ENCODE measurements at places on chromosomes 3 and 15.

- DNase-seq = no peak
These were observed 46.9 kb downstream of the NR1D2 start for GRCh38 chr3:23991683-23992628.

DNA sequence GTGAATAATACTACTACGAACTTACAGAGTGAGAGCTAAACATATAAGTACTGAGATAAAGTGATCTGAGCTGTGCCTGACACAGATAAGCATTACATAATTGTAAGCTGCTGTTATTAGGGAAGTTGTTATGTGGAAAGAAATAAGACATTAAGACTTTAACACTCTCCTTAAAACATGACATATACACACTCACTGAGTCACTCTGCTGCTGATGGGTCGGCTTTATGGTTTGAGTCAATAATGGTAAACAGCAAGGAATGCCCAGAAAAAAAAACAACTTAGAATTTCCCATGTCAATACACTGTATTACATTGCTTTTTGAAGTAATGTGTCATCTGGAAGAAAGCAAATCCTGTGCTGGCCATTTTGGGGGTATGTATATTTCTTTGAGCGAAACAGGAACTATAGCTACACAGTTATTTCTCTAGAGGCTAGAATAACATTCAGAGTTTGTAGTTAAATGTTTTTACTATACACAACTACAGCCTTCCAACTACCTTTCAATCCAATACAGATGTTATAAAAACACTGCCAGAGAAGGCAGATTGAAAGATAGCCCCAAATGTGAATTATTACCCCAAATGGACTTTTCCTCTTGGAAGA lies 22.8 kb upstream of the SPRED1 start:
- DNase-seq = no peak

- DNase-seq = no peak
These were observed 12.3 kb upstream of the KLF13 start for GRCh38 chr15:31314380-31314779.

DNA sequence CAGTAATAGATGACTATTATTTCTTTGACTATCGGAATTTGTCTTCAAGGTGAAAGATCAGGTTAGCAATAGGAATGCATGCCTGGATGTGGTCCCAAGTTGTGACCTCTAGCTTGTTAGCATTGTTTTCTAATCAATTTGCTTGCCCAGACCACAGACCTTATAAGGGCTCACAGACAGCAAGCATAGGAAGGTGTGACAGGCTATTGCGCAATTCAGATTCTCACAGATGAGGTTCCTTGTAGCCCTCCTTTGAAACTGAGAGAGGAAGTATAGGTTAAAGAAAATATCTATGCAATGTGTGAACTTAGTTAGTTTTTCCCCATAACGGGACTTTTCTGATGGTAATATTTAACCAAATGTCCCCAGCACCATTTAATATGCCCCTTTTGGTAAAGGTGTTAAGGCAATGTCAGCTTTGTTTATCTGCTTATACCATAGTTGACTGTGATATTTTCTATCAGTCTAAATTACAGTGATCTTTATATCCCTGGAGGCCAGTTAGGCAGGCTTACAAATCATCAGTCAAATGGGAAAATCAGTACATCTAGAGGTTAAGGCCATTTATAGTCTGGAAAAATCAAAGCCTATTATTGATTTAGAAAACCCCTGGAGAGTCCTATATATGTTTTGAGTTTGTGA lies 168.1 kb upstream of the MBNL1 start:
- no peak for DNase-seq

DNA sequence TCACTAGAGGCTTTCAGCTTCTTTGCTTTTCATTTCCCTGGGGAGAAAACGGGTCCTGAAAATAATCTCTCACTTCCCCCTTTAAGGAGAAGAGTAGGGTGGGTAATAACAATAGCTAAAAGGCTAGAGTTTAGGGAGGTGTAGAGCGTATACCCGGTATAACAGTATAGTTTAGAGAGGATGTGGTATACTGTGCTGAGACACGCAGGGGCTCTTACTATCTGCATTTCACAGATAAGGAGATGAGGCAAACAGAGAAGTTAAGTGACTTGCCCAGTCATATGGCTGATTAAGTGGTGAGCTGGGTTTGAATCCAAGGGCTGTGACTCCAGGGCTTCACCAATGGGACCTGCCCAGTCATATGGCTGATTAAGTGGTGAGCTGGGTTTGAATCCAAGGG lies 15.0 kb upstream of the KCNMB3 start:
- DNase-seq = no peak

GRCh38 chr3:160401291-160402095 lies 2.0 kb downstream of the SMC4 start:
- no peak for DNase-seq

DNA sequence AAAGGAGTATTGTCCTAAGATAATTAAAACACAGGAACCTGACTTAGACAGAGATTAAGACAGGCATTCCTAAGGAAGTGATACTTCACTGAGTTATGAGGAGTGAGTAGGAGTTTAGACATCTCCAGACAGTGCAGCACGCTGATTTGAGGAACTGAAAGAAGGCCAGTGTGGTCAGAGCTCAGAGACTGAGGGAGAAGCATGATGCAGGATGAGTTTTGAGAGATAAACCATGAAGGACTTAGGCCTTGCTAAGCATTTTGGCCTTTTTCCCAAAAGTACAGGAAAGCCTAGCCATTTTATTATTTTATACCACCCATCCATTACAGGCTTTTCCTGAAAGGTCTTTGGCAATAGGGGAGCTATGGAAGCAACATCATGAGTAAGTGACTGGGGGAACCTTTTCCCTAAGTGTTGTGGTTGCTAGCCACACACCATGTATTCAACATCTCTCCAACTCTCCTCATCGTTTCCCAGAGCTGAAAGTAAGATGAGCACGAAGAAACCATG lies 375.6 kb upstream of the TPRG1 start:
- DNase-seq = no peak

DNA sequence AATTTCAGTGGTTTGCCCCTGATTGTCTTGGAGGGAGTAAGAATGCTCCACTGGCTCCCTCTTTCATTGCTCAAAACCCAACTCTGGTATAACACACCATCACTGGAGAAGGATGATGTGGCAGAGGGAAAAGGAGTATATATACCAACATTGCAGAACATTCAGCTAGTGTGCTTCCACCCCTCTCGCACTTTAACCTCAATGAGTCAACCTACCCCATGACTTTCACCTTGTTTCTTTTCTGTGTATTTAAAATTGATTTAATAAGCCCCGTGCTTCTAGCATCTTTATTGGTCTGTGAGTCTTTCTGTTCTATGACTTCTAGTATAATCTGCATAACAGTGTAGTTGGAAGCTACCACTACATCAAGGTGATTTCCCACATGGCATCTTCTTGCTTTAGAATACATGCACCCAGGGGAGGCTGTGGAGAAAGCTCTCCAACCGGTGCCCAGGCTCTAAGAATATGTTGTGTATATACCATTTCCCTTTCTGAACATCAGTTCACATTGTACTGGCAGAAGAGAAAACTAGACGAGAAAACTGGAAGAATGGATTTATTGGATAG lies 595.1 kb upstream of the TGFBR2 start:
- no peak for DNase-seq

Data from central memory CD8-positive, alpha-beta T cell (primary cell).